ENCODE measurements at places on chromosomes 3 and 15.

GRCh38 chr15:48888836-48889235, 10.9 kb downstream of the EID1 start:
- DNase-seq = no peak

GRCh38 chr3:196042673-196043072, 39.2 kb downstream of the TFRC start:
- no peak for DNase-seq

- no peak for DNase-seq
These were observed 337.7 kb upstream of the AGTR1 start for GRCh38 chr3:148360051-148360450.

GRCh38 chr3:107409365-107409764, 32.1 kb downstream of the CCDC54 start:
- DNase-seq = no peak

GRCh38 chr3:13111173-13111872, 38.1 kb upstream of the IQSEC1 start:
- no peak for DNase-seq

DNA sequence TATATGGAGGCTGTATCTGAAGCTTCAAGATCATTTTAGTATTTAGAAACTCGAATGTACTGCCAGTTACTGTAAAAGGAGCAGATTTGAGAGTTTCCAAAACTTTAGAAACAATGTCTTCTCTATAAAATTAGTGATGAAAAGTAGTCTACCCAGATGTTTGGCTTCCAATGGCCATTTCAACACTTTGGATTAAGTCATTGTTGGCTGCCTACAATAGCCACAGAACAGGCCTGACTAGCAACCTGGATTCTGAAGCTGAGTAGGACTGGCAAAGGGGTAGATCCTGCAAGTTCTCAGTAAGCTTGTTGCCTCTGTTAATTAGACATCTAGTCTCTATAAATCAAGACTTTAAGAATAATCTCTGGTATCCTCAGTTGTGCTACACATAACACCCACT, 239.0 kb upstream of the KCNMB2 start:
- no peak for DNase-seq

- no peak for DNase-seq
These were observed 28.7 kb upstream of the DAZL start for GRCh38 chr3:16633948-16634347.

GRCh38 chr15:40044717-40045571, 6.0 kb upstream of the SRP14 start:
- DNase-seq = peak; percentile 74

DNA sequence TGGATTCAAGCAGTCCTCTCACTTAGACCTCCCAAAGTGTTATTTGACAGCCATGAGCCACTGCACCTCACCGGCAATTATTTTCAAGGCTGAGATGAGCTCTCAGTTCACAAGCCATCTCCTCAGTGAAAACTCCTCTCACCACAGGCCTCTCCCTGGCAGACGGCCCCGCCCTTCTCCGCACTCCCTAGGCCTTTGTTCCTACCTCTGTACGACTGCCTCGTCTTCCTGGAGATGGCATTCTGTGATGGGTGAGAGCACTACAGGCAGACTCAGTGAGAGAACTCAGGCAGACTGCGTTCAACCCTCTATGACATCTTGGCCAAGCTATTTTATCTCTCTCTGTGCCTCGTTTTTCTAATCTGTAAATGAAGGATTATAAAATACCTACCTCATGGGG, 67.0 kb upstream of the TPM1 start:
- no peak for DNase-seq

DNA sequence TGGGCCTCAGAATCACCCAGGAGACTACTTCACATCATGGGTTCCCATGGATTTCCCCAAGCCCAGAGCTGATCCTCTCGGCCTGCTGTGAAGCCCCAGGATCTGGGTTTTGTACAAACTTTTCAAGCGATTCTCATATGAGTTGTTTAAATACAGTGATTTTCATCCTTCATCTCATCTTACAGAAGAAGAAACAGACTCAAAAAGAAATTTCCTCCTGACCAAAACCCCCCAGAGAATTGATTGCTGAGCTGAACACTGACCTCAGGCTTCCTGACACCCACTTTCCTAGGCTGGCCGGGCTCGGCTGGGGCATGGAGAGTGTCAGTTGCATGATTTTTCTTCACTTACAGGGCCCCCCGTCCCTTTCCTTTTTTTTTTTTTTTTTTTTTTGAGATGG, 60.3 kb downstream of the BDH1 start:
- no peak for DNase-seq

DNA sequence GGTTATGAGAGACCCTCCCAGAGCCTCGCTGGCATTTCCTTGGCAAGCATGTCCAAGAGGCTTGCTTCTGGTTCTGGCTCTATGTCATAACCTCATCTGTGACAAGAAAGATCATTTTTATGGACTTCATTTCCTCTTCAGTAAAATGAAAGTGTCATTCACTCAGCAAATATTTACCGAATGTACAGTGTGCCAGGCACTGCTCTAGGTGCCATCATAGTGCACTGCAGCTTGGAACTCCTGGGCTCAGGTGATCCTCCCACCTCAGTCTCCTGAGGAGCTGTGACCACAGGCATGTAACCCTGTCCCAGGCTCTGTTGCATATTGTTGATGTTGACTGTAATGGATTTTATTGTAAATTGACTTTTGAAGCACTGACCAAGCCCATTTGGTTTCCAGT, 18.7 kb upstream of the ITPKA start:
- no peak for DNase-seq

GRCh38 chr3:185470323-185470722, 28.5 kb downstream of the TMEM41A start:
- no peak for DNase-seq

- DNase-seq = no peak
These were observed 130.8 kb upstream of the SNTN start for GRCh38 chr3:63521657-63522056.

GRCh38 chr3:113546414-113546893, 14.1 kb downstream of the SIDT1 start:
- no peak for DNase-seq

GRCh38 chr15:34682674-34683073, 72.1 kb downstream of the GJD2 start:
- DNase-seq = no peak

DNA sequence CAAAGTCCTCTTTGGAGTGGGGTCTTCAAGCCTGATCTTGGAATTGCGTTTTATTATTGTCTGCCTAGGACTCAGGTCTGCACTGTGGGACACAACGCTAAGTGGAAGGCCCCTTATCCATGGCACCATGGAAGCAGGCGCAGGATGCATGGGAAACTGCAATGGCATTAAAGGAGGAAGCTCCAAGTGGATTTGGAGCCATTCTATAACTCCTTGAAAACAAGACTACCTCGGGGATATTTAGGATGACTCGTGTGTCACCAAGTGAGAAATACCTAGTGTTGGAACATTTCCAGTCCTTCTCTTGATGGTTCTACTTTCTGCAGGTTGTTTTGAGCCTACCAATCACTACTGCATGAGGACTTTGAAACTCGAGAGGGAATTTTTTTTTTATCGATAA, 126.6 kb upstream of the ZBED2 start:
- no peak for DNase-seq
